ENCODE measurements at places on chromosomes 6 and 20. TPM values are rescaled to one million over a fixed set of nuclear protein-coding genes. Genes with fewer than 3 reads are reported as not detected.

GRCh38 chr6:123967905-123968304, 164.2 kb downstream of the NKAIN2 start:
- no peak overlapping the region for H3K4me3 ChIP-seq
- H3K27ac ChIP-seq, result no peak overlapping the region
- H3K36me3 ChIP-seq, result no peaks in the 10 kb centered on the region
- no peaks in the 10 kb centered on the region for H3K4me1 ChIP-seq
- DNase-seq, result no peak

DNA sequence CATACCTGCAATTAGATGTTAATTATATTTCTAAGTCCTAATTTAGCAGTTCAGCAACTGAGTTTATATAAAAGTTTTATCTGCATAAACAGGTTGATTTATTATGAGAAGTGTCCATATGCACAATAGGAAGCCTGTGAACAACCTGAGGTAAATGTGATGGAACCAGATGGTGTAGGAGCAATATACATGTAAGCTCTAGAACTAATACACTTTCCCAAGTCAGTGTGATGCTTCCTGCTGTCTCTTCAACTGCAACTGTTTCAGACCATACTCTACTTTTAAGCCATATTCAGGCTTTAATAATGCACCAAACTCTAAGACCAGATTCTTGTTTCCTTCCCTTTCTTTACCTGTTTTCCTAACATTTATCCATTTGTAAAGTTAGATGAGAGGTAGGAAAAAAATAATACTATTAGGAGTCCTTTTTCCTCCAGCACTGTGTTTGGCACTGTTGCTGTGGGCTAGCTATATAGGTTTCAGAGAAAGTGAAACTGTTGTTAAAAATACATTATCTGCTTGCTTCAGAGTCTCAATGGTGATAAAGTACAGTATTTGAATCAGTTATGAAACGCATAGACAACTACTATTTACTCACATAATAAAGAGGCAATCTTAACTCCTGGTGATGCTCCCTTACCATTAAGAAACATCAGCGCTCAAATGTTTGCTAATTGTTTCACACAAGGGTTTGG, 1009.3 kb downstream of the GRIK2 start:
- DNase-seq, result no peak
- no peaks in the 10 kb centered on the region for H3K36me3 ChIP-seq
- no peak overlapping the region for H3K27ac ChIP-seq
- no peak overlapping the region for H3K4me3 ChIP-seq

DNA sequence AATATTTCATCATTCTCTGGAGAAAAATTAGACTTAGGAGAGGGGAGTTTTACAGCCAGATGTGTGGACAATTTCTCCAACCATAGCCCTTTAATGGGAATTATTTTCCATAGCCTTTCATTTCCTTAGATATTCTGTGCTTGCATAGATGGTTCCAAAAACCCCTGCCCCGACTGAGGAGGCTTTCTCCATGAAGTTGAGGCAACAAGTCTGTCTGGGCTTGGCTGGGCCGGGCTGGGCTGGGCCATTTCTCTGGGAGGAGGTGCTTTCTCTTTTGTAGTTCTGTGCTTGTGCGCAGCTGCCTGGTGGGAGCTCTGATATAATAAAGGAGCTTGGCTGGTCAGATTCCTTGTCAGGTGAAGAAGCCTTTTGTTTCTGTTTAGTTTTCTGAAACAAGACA, 71.4 kb downstream of the SOBP start:
- no peaks in the 10 kb centered on the region for H3K36me3 ChIP-seq
- DNase-seq, result no peak
- no peak overlapping the region for H3K4me3 ChIP-seq
- H3K4me1 ChIP-seq, result no peaks in the 10 kb centered on the region
- H3K27me3 ChIP-seq, result peaks cover 15% of the 10 kb centered on the region

DNA sequence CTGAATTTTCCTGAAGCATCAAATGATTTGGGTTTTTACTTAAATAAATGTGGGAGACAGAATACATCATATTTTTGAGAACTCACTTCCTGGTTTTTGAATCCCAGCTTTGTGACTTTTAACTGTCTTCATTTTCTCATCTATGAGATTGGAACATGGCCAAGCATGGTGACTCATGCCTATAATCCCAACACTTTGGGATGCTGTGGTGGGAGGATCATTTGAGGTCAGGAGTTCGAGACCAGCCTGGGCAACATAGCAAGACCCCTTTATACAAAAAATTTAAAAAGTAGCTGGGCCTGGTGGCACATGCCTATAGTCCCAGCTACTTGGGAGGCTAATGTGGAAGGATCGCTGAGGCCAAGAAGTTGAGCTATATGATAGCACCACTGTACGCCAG, 122.3 kb downstream of the QKI start:
- H3K4me1 ChIP-seq, result peaks cover 11% of the 10 kb centered on the region
- peaks cover 11% of the 10 kb centered on the region for H3K36me3 ChIP-seq
- H3K27me3 ChIP-seq, result no peaks in the 10 kb centered on the region
- H3K27ac ChIP-seq, result no peak overlapping the region
- DNase-seq, result no peak

DNA sequence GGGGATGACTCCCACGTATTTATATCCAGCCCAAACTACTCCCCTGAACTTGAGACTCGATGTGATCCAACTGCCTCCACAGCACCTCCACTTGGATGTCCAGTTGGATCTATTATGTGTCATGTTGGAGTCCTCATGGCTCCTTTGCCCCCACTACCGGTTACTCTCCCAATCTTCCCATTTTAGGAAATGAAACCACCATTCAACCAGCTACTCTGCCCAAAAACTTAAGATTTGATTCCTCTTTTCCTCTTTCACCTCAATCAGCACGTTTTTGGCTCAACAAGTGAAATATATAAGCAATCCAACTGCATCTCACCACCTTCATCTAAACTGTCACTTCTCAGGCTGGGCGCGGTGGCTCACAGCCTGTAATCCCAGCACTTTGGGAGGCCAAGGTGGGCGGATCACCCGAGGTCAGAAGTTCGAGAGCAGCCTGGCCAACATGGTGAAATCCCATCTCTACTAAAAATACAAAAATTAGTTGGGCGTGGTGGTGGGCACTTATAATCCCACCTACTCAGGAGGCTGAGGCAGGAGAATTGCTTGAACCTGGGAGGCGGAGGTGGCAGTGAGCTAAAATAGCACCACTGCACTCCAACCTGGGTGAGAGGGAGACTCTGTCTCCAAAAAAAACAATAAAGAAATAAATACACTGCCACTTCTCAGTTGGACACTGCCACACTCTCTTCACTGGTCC, 3.4 kb downstream of the AHCY start:
- H3K27ac ChIP-seq, result no peak overlapping the region
- peaks cover 18% of the 10 kb centered on the region for H3K36me3 ChIP-seq
- no peaks in the 10 kb centered on the region for H3K27me3 ChIP-seq
- DNase-seq, result no peak
- no peak overlapping the region for H3K4me3 ChIP-seq

GRCh38 chr6:159107451-159108260, 61.5 kb upstream of the FNDC1 start:
- peak overlapping the region; percentile 89 for H3K27ac ChIP-seq
- H3K36me3 ChIP-seq, result no peaks in the 10 kb centered on the region
- H3K27me3 ChIP-seq, result no peaks in the 10 kb centered on the region
- H3K4me3 ChIP-seq, result peak overlapping the region; percentile 66
- H3K4me1 ChIP-seq, result peaks cover 74% of the 10 kb centered on the region

DNA sequence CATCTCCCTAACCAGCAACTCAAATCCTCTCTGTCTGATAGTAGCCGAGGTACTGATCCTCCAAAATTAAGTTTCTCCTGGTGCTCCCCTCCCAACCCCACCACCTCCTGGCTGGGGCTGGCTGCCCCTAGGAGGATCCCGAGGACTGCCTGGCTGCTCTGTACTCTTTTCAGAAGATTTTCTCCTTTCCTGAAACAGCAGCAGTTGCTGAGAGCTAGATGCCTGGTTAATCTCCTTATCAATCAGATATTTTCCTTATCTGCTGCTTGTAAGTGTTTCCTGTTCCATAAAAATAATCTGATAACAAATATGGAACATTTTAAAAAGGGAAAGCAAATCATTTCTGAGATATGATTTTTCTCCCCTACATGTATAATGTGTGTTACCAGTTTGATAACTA, 52.8 kb downstream of the ZMYND8 start:
- peaks cover 38% of the 10 kb centered on the region for H3K36me3 ChIP-seq
- DNase-seq, result no peak
- H3K4me3 ChIP-seq, result no peak overlapping the region

DNA sequence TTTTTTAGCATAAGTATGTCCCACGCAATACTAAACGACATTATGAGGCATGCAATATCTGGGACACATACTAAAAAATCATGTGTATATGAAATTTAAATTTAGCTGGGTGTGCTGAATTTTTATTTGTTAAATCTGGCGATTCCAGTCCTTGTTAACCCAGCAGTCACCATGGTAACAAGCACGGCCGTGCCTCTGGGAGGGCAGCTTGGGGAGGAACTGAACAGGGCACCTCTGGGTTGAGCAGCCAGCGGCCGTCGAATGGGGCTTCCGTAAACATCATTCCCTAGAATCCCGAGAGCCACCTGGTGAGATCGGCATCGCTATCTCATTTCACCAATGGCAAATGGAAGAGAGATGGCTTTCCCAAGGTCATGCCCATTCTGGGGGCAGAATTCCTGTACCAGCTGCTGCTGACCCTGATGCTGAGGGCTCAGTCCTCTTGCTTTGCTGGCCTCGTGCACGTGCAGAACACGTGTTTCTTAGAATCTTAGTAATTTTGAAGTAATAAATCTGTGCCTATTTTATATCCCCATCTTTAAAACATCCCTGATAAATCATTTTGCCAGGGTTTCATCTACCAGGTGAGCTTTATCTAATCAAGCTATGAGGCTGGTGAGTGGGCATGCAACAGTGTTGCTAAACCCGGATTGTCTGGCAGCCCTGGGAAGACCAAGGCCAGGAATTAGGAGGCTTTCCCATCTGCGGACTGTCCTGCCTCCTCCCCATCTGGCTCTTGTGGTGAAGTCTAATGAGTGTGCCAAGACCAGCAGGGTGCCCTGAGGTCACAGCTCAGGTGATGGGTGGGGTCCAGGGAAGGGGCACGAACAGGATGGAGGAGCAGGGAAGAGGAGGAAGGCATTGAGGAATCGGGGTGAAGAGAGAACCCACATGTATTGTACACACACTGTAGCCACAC, 85.1 kb downstream of the AGPAT4 start:
- no peaks in the 10 kb centered on the region for H3K4me1 ChIP-seq
- no peak for DNase-seq
- no peak overlapping the region for H3K27ac ChIP-seq
- H3K36me3 ChIP-seq, result peaks cover 2% of the 10 kb centered on the region
- no peaks in the 10 kb centered on the region for H3K27me3 ChIP-seq

DNA sequence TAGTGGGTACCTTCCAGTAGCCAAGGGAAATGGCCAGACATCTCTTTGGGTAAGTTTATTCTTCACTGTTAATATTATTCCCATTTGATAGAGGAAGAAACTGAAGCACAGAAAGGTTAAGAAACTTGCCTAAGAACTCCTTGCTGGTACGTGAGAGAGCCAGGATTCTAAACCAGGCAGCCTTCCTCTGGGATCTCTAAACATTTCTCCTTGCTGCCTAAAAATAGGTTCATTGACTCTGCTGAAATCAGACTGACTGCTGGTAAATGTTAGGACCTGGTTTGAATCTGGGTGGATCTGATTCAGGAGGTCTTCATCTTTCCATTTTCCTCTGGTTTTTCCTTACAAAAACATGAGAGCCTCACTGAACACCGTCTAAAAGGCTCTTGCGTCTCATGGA, 186.9 kb downstream of the AIG1 start:
- no peak overlapping the region for H3K4me3 ChIP-seq
- no peaks in the 10 kb centered on the region for H3K27me3 ChIP-seq
- peaks cover 11% of the 10 kb centered on the region for H3K4me1 ChIP-seq
- no peak for DNase-seq
- no peak overlapping the region for H3K27ac ChIP-seq
- H3K36me3 ChIP-seq, result no peaks in the 10 kb centered on the region

- H3K27me3 ChIP-seq, result peaks cover 46% of the 10 kb centered on the region
- peak overlapping the region; percentile 63 for H3K4me3 ChIP-seq
- no peak overlapping the region for H3K27ac ChIP-seq
Observed at GRCh38 chr6:136920671-136921380, 1.3 kb upstream of the SLC35D3 start.

DNA sequence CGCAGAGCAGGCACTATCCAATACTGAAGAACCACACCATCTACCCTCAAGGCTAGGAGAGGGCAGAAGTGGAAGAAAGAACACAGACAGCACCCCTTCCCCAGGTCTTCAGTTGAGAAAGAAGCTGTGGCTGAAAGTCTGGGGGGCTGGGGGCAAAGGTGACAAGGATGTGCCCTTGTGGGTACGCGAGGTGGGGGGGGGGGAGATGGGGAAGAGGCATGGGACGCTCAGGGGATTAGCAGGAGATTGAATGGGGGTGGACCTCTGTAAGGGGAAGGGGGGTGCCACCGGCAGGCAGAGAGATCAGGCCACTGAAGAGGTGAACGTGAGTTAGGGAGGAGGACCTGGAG, 1.1 kb downstream of the B4GALT5 start:
- peak overlapping the region; percentile 78 for H3K4me3 ChIP-seq
- H3K36me3 ChIP-seq, result no peaks in the 10 kb centered on the region
- peaks cover 45% of the 10 kb centered on the region for H3K4me1 ChIP-seq
- DNase-seq, result no peak
- peak overlapping the region; percentile 90 for H3K27ac ChIP-seq

- no peaks in the 10 kb centered on the region for H3K36me3 ChIP-seq
- H3K4me1 ChIP-seq, result no peaks in the 10 kb centered on the region
- DNase-seq, result no peak
- no peak overlapping the region for H3K4me3 ChIP-seq
Observed at GRCh38 chr6:55047451-55048044, 126.8 kb upstream of the HCRTR2 start.

DNA sequence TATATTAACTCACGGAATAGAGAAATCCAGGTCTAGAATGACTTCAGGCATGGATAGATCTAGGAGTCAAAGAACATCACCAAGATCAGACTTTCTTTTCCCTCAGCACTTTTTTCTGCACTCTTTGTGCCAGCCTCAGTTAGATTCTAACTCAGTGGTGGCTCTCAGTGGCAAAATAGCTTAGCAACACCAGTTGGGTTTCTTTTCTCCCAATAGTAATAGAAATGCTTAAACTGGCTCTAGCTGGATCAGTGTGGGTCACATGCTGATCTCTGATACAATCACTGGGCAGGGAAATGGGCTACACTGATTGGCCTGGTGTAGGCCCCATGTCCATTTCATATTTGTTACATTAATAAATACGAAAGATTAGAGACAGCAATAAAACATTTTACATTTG, 44.2 kb upstream of the ARFGEF2 start:
- H3K27ac ChIP-seq, result no peak overlapping the region
- peaks cover 7% of the 10 kb centered on the region for H3K4me1 ChIP-seq
- no peaks in the 10 kb centered on the region for H3K27me3 ChIP-seq
- no peak overlapping the region for H3K4me3 ChIP-seq

GRCh38 chr6:155274106-155274505, 10.3 kb downstream of the CLDN20 start:
- H3K4me1 ChIP-seq, result peaks cover 6% of the 10 kb centered on the region
- H3K27ac ChIP-seq, result no peak overlapping the region
- H3K36me3 ChIP-seq, result peaks cover 13% of the 10 kb centered on the region

- H3K27ac ChIP-seq, result no peak overlapping the region
- H3K36me3 ChIP-seq, result no peaks in the 10 kb centered on the region
- no peak for DNase-seq
- H3K4me1 ChIP-seq, result peaks cover 13% of the 10 kb centered on the region
- H3K4me3 ChIP-seq, result no peak overlapping the region
- peaks cover 44% of the 10 kb centered on the region for H3K27me3 ChIP-seq
Observed at GRCh38 chr20:10667560-10668167, 6.1 kb downstream of the JAG1 start.

The NHSL1 gene
- total RNA-seq, result 0.70 TPM

The COL19A1 gene
- not detected for total RNA-seq

The SNHG17 gene
- 70.7 TPM for total RNA-seq

The MACROD2 gene
- not detected for total RNA-seq

The STX11 gene
- 19.6 TPM for total RNA-seq

The SLC17A9 gene
- total RNA-seq, result 16.5 TPM

Measured in activated CD4-positive, alpha-beta T cell treated with anti-CD3 and anti-CD28 coated beads for 36 hours (primary cell).